Stimulated activated naive CD4-positive, alpha-beta T cell treated with Interleukin-2 at 50 U/mL for 16 hours (primary cell): ENCODE measurements at places on chromosomes 2 and 18.

DNA sequence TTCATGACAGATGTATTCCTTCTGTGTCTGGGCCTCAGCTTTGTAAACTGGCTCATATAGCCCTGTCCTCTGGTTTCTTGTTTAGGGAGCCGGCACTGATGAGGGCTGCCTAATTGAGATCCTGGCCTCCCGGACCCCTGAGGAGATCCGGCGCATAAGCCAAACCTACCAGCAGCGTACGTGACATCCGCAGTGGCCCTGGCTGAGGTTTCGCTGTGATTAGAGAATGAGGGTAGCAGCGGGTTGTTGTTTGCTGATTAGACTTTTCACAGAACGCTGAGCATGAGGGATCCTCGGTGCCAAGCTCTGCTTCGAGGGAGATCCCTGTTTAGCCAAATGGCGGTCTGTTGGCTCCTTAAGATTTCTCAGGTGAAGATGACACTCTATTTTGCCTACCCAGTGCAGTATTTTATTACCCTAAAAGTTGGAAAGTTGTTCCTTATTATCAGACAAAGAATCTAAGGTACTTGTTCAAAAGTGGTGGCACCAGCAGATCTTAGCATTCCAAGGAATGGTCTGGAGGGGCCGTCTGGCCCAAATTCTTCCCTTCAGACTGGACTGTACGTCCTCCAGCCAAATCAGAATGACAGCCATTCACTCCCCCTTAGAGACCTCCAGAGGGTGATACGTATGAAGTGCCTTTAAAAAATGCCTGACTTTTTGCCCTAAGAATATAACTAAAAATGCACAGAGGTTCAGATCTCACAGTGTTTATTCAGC lies 21.5 kb upstream of the GMCL1 start:
- DNase-seq: no peak

- DNase-seq: no peak
Observed at GRCh38 chr2:85901155-85901554, 12.4 kb upstream of the ST3GAL5 start.

DNA sequence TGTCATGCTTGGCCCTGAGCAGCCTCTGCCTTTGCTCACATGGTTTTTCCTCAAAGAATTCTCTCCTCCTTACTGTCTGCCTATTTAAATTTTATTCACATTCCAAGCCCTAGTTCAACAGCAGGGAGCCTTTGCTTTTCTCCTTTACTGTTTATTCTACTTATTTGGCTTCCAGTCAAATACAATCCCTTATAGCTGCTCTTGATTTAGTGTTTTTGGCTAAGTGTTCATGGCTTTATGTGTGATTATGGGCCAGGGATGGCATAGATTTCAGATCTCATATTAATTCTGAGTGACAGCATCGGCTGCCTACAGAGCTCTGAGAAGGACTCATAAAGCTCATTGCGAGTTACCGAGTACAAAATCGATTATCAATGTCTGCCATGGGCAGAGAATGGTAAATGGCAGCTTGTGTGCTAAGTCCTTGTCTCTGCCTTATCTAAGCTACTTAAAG lies 106.7 kb downstream of the METTL8 start:
- no peak for DNase-seq

GRCh38 chr2:18232731-18233438 lies 327.6 kb downstream of the RDH14 start:
- DNase-seq: no peak

GRCh38 chr2:152585830-152586484 lies 131.3 kb downstream of the PRPF40A start:
- DNase-seq: no peak

GRCh38 chr2:37389989-37390765 lies 45.7 kb downstream of the QPCT start:
- peak; percentile 77 for DNase-seq

- no peak for DNase-seq
Observed at GRCh38 chr2:180012523-180012922, 5.4 kb upstream of the CWC22 start.

DNA sequence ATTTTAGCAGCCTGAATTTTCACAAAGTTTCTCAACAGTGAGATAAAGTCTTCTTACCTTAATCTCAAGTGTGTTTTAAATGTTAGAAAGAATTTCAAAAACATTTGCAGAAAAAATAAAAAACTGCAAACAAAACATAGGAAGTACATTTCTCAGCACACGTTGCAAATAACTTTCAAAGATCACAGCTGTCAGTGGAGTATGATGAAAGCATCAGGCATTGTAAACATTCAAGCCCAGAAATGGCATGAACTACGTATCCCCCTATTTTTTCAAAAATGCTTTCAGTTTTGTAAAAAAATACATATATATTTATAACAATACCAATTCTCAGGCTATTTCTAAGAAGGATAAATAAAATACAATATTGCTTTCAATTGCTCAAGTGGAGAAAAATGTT lies 320.6 kb upstream of the TFPI start:
- no peak for DNase-seq
